COR-L47 (cell line): ENCODE measurements at places on chromosomes 3 and 15.
A peak's percentile ranks its signal among the peaks of the same experiment; 100 is the strongest.

DNA sequence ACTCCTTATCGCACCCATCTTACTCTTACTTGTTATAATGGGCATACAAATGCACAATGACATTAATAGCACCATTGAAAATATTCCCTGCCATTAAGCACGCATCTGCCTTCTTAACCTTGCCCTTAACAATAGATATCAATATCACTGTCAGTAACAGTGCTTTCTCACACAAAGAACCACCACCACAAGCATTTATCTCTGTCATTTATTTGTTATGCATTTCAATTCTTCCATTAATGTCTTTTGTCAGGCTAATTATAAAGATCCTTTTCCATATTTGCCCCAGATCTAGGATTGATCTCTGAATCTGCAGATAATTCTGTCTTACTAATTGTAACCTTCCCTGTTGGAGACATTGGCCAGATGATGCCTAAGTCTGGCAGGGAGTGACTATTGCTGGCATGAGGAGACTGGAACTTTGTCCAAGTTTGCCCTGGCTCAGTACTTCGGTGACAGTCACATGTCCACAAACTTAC lies 419.6 kb upstream of the TGFBR2 start:
- no peak for DNase-seq

DNA sequence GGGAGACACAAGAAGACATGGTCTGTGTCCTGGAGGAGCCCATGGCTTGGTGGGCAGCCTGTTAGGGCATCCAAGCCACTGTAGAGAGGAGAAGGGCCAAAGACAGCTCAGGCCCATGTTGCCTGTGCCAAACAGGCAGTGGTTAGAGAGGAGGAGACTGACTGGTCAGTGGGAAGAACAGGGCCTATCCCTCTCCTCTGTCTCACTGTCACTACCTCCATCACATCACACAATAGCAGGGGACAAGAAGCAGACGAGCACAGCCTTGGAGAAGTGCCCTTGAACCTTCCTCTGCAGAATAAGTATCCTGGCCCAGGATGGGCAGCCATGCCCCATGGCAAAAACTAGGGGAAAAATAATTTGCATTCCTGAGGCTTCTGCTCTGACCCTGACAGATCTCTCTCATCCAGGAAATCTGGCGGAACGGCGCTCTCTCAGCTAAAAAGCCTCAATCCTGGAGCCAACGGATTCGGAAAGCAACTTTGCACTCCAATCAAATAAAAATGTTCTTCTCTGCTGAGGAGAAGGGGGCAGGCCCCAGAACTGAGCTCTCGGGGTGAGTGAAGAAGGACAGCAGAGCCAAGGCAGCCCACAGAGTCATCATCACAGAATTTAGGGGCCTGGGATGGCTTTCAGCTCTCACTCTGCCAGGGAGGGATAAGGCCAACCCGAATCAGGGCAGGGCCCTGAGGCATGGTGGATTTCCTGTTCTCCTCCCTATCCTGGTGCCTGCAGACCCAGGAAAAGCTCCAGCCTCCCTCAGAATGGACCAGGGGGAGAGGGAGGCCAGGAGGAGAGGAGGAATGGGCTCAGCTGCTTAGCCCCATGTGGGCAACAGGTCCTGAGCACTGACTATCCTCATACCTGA lies 1.6 kb downstream of the SHF start:
- DNase-seq, result no peak

GRCh38 chr15:100111125-100112060 lies 230.4 kb downstream of the ADAMTS17 start:
- peak; percentile 75 for DNase-seq

DNA sequence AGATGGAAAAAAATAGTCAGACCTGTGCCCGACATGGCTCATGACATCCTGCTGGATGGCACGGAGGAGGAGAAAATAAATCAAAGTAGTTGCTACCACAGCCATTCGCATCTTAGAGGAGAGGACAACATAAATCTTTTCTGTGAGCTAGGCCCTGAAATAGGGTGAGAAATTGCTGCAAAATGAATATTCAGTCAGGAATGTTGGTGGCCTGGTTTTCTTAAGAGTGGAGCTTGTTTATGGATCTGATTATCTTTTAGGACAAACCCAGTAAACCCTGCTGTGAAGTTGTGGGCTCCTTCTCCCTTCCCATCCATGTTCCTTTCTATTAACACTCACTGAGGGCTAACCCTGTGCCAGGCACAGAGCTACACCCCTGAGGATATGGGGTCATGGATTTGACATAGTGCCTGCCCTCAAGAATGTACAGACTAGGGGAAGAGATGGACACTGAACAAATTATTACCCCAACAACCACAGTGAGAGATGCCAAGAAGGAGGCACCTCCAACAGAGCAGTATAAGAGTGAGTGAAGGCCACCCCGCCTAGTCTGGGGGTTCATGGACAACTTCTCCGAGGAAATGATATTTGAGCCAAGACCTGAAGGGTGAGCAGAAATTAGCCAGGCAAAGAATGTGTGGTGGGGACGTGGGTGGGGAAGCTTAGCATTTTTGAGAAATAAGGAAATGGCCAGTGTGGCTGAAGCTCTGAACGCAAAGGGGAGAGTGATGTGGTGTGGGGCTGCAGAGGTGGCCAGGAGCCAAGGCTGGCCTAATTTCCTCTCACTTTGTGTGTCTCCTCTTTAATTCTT lies 68.9 kb upstream of the ARL8B start:
- DNase-seq, result no peak

- DNase-seq, result no peak
These were observed 5.8 kb downstream of the RCCD1 start for GRCh38 chr15:90960298-90961091.

- no peak for DNase-seq
These were observed 1.4 kb downstream of the GATA2 start for GRCh38 chr3:128491691-128491940.

GRCh38 chr3:71194785-71195184 lies 388.7 kb downstream of the FOXP1 start:
- DNase-seq, result no peak

- DNase-seq, result no peak
These were observed 2.4 kb downstream of the HYAL3 start for GRCh38 chr3:50296721-50297383.

- DNase-seq, result no peak
These were observed 89.5 kb downstream of the DHX30 start for GRCh38 chr3:47892286-47893040.

- no peak for DNase-seq
These were observed 267.5 kb downstream of the PDCD6IP start for GRCh38 chr3:34065901-34066300.

- DNase-seq, result no peak
These were observed 474.2 kb downstream of the MAGI1 start for GRCh38 chr3:65564483-65564882.

GRCh38 chr3:21894459-21895340 lies 143.7 kb upstream of the ZNF385D start:
- no peak for DNase-seq

DNA sequence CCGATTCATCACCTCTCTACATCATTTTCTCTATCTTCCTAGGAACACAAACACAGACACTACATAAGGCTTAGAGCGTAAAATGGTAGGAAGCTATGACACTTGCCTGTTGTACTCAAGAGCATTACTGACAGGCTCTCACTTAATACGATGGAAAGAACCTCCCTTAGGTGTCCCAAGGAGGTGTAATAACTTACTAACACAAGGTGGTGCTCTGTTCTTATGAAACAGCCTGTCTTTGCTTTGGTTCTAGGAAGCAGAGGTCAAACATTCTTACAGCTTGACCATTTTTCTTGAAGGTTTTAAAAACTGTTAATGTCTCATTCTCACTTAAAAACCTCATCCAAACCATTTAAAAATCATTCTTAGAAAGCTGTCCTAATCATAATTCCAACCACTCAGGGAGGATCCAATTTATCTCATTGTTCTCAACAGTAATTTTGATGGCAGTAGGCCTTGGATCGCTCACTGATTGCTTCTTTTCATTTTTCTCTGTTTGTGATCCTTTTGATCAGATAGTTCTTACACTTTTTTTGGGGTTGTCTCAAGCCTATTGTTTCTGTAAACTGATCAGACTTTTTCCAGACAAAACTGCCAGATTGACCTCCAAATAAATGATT lies 317.8 kb upstream of the AGTR1 start:
- DNase-seq, result peak; percentile 70

DNA sequence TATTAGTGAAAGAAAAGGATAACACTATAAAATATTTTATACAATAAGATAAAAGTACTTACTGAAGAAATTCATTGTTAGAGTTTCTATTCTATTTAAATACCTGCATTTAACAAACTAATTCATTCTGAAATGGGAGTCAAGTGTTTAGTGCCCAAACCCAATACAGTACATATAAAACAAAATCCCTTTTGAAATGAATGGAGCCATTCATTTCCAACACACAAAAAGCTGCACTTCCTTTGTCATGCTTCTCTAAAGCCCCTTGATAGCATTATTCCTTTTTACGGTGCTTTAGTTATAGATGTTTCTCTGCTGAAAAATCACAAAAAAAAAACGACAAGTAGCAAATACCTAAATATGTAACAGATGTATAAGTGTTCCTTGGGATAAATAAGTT lies 596.3 kb downstream of the ZIC1 start:
- no peak for DNase-seq
